T-helper 22 cell (primary cell): ENCODE measurements at places on chromosomes 3 and 15.

DNA sequence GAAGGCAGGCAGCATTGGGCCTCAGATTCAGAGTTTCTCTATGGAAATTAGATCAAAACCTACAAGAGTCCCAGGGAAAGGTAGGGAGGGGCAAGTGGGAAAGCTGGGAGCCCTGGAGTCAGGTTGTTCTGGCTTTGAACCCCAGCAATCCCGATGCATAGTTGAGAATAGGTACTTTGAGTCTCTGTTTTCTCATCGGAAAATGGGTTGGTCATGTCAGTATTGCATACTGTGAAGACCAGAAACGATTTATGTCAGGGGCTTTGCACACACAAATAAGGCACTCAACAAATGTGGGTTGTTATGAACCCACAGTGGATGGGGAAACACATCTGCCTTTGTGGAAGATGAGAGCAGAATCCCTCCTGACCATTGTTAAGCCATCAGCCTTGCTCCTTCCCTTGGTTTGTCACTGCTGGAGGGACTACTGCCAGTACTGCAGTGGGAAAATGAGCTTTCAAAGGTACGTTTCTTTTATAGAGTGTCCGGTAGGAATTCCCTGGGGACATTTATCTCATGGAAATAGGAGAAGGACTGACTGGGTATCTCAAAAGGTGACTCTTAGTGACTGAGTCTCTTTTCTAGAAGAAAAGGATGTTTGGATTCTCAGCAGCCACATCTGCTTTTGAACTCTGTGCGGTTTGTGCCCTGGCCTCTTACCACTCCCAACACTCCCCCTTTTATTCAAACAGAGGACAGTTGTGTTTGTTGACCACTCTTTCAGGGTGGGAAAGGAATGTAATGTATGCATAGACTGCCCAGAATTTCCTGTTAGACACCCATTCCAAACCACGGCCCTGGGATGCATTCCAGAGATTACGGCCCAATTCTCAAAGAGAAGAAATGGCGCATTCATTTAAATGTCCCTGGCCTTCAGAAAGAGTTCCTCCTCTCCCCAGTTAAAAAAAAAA is 54.6 kb upstream of the VILL start:
- DNase-seq, result no peak

GRCh38 chr3:111252779-111253178 is 181.2 kb downstream of the NECTIN3 start:
- no peak for DNase-seq

- no peak for DNase-seq
These were observed 81.3 kb downstream of the STAC start for GRCh38 chr3:36461597-36461996.

- DNase-seq, result no peak
These were observed 120.1 kb downstream of the GREM1 start for GRCh38 chr15:32837935-32838334.

- DNase-seq, result no peak
These were observed 46.2 kb downstream of the IGSF11 start for GRCh38 chr3:118988198-118989130.
